Stimulated activated CD4-positive, alpha-beta T cell treated with anti-CD3 and anti-CD28 coated beads, Interleukin-2, amount 100 ng/mL, for 48 hours (primary cell): ENCODE measurements at places on chromosomes 2 and 18.

DNA sequence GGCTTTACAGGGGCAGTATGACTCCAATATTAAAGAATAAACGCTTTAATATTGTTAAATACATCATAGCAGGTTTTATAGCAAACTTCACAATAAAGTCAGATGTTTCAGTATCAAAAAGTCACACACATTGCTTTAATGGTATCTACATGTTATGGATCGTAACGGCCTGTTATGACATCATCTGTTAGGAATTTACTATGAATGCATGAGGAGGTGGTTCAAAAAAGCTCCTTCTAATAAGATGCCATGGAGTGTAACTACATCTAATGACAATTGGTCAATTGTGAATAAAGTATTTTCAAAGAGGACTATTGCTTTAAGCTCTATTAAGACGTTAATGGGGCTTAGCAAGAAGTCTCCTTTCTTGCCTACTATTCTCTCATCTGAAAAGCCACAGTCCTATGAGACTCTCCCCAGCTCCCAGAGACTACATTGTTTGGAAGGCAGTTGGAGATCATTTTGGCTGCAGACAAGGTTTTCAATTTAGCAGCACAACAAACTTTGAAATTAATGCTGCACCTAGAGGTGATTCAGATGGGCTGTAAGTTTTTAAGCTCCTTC, 300.7 kb upstream of the MEIS1 start:
- DNase-seq, result no peak

- no peak for DNase-seq
Observed at GRCh38 chr18:37487400-37487867, 78.2 kb downstream of the CELF4 start.

DNA sequence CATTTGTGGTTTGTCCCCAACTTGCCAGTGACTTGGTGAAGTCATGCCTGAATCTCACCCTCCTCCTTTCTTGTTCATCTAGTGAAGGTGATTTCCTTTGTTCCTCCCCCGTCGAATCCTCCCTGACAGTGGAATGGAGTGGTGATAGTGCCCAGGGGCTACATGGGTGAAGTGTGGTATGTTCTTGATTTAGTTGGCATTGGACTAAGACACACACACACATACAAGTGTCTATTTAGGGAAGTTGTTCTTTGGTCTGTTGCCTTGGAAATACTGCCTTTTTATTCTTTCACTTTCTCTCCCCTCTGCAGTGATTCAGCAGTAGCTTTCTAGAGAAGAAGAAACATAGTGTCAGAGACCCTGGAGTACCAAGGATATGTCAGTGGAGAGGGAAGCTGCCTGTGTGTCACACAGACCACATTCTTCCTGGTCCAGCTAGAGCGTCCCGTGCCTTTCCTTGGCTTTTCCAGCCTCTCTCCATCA, 10.9 kb downstream of the INPP4A start:
- DNase-seq, result no peak

DNA sequence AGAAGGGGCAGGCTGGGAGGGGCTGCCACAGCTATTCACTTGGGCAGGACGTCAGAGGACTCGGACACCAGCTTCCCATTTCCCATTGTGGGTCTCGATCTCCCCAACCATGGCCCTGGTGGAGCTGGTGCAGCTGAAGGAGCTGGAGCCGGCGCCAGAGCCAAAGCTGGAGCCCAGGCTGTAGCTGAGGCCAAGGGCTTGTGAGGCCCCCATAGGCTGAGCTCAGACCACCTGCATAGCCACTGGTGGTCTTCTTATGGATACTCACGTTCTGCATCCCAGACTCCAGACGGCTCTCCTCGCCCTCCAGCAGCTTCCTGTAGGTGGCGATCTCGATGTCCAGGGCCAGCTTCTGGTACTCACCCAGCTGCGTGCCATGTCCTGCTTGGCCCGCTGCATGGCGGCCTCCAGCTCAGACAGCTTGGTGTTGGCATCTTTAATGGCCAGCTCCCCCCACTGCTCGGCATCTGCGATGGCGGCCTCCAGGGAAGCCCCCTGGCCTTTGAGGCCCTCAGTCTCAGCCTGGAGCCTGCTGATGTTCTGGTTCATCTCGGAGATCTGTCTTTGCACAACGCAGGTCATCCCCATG, 6.0 kb upstream of the CDK5R2 start:
- DNase-seq, result no peak

GRCh38 chr2:20595439-20596192, 55.3 kb downstream of the HS1BP3 start:
- no peak for DNase-seq

DNA sequence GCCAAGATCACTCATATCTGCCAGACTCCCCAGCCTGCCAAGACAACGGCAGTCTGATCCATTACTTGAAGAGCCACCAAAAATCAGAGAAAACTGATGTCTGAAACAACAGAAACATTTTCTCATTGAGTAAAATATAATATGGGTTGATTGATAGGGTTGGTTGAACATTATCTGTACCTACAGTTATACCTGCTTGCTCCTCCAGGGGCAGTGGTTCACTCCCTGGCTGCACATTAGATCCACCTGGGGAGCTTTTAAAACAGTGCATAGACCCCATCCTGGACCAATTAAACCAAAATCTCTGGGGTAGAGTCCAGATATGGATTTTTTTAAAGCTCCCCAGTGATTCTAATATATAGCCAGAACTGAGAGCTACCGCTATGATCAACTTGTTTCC, 43.6 kb upstream of the SLC14A2 start:
- DNase-seq, result no peak

- DNase-seq, result no peak
Observed at GRCh38 chr18:70295192-70296188, 6.6 kb downstream of the SOCS6 start.

DNA sequence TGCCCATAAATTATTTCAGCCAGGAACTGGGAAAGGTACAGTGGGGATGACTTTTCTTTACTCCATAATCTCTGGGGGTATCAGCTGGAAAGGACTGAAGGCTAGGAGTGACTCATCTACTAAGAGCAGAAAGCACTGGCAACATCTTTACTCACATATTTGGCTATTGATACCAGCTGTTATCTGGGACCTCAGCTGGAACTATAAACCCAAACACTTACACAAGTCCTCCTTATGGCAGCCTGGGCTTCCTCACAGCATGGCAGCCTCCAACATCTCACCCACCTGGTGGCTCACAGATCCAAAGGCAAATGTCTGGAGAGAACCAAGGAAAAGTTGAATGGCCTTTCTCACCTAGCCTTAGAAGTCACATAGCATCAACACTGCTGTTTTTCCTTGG, 379.0 kb upstream of the RND3 start:
- no peak for DNase-seq

DNA sequence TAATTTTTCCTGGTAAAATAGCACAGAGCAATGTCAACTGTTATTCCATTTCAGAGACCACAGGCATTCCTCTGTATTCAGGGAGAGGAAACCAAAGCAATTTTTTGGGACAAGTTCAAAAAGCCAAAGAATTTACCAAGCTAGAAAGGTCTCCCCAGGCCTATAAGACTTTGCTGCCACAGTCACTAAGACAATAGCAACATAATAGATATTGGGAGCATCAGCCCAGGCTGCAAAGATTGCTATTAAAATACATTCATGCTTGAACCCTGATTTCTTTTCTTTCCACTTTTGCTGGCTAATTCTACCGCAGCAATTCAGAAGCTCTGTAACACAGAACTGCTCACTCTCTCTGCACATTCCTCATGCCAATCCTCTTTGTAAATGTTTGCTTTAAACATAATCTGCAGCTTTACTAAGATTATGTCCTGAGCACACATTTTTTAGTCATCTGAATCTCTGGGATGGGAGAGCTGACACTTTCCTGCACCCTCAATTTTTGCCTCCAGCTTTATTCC, 76.3 kb downstream of the CLHC1 start:
- DNase-seq, result no peak

DNA sequence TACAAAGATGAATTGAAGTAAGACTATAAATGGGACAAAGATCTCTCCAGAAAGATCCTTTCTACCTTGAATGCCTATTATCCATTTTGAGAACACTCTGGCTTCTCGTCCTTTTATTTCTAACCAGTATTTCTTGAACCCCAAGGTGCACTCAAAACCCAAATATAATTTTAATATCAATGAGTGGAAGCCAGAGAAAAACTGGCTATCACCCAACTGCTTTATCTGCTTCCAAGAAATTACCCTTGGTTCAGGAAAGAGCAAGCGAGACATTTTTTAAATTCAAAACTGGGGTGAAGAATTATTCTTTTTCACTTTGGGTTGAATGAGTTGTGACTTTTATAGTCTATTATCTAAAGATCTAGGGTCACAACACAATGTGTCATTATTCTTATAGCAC, 221.3 kb downstream of the PTH2R start:
- DNase-seq, result no peak

- no peak for DNase-seq
Observed at GRCh38 chr2:233816771-233817170, 37.6 kb downstream of the HJURP start.

DNA sequence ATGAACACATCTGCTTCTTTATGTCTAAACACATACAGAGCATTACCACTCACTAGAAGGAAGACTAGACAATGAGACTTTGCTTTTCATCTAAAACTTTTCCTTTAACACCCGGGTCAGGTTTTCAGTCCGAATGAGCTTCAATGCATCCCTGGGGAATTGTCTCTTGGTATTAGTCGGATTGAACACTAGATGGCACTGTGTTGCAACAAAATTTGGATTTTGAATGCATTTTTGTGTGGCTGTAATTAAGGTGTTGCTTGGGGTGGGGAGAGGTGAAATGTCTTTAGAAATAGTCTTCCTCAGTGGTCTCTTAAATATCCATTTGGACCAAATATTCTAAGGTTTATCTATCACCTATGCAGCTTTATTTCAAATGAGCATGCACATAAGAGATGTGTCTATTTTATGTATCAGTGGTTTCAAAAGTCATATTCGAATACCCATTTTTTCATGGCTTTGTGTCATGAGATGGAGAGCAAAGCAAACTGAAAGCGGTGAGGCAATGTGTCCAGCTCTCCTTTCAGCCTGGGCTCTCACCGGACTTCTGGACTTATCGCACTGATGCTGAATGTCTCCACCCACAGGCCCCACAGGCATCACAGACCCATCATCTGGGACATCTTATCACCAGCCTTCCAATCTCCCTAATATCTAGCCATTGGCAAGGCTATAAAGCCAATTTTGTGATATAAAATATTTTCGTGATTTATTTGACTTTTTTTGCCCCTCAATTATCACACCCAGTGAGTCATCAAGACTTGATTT, 510.3 kb downstream of the RNF144A start:
- no peak for DNase-seq

GRCh38 chr2:235868645-235869044, 299.5 kb downstream of the GBX2 start:
- no peak for DNase-seq

GRCh38 chr2:202024871-202025270, 8.8 kb upstream of the FZD7 start:
- no peak for DNase-seq

GRCh38 chr2:33617401-33617800, 18.3 kb upstream of the FAM98A start:
- no peak for DNase-seq

DNA sequence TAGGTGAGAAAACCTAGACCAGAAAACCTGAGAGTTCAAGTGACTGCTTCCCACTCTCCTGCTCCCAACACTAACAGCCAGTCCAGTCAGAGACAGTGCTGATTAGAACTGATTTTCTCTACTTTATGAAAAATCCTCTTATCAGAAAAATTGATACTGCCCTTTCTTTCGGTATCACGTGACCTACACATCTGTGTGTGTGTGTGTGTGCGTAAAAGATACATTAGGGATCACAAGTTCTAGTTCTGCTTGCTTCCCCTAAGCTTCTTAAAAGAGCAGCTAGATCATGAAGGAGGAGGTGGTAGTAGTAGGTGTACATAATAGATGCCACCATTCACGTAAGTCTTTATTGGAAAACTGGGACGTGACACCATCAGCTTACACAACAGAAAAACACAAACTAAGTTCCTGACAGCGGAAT, 1.5 kb downstream of the ARL5A start:
- DNase-seq, result no peak

- DNase-seq, result no peak
Observed at GRCh38 chr2:207873794-207874193, 104.1 kb upstream of the FZD5 start.

- DNase-seq, result no peak
Observed at GRCh38 chr2:159828738-159829137, 30.7 kb upstream of the CD302 start.

GRCh38 chr2:190913725-190914124, 33.1 kb downstream of the GLS start:
- no peak for DNase-seq

DNA sequence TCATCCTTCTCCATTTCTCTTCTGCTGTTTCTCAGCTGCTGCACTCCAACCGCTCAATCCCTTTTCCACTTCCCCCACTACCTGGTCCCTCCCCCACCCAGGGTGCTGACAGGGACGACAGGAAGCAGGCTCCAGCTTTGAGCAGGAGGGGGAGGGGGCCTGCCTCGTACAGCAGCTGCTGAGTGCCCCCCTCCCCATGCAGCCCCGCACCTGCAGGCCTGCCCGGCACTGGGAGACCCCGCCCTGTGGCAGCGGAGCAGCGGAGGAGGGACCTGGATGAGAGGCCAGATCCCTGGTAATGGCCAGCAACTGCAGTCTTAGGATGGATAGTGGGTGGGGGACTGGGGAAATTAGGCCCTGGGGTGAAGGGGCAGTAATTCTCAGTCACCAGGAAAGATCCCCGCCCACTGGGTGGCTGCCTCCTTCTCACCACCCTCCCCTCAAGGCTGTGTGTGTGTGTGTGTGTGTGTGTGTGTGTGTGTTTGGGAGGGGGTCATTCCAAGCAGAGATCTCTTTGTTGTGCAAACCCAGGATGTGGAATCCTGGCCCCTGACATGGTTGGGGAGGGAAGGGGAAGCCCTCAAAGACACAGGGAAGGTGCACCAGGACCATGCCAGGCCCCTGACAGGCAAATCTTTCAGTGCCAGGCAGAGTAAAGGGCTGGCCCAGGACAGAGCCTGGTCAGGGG, 6.8 kb upstream of the CRYBA2 start:
- no peak for DNase-seq

DNA sequence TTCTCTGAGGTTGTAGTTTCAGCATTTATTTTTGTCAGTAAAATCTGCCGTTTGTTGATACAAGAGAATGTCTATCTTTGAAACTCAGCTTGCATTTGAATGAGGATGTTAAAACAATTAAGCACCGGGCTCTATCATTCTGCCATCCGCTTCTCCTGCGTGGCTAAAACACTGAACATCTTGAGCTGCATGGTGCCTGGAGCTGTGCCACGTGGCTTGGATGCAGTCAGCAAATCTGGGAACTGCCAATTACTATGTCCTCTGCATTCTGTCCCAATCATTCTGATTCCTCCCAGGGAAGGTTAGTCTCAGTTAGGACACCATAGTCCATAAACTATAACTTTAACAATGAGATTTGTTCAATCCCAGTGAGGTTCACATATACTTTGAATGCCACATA, 598.4 kb downstream of the FBXO15 start:
- DNase-seq, result no peak
